T-helper 2 cell treated with Interferon-gamma antibody and Interleukin-4, amounts not matched to agents 5 μg/mL and 100 μg/mL, for 36 hours (primary cell): ENCODE measurements at places on chromosomes 12 and 14.

GRCh38 chr12:93846936-93847516 lies 169.9 kb downstream of the CRADD start:
- H3K4me1 ChIP-seq = peaks cover 59% of the 10 kb centered on the region
- peaks cover 6% of the 10 kb centered on the region for H3K27me3 ChIP-seq
- peaks cover 22% of the 10 kb centered on the region for H3K36me3 ChIP-seq
- no peak for DNase-seq
- H3K4me3 ChIP-seq = peak overlapping the region; percentile 39

DNA sequence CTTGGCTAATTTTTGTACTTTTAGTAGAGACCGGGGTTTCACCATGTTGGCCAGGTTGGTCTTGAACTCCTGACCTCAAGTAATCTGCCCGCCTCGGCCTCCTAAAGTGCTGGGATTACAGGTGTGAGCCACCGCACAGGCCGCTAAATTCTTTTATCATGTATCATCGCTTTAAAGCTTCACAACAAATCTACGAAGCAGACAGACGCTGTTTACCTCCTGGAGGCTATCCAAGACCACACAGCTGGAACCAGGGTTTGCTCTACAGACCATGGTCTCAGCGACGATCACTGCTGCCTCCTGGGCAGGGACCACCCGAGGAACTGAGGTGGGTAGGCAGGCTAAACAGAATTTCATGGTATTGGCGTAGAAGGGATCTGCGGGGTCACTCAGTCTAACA lies 27.2 kb downstream of the KRT80 start:
- no peaks in the 10 kb centered on the region for H3K36me3 ChIP-seq
- H3K27me3 ChIP-seq = peaks cover 6% of the 10 kb centered on the region
- no peak overlapping the region for H3K27ac ChIP-seq
- H3K4me1 ChIP-seq = peaks cover 19% of the 10 kb centered on the region
- no peak for DNase-seq

GRCh38 chr12:51393676-51394545 lies 2.7 kb upstream of the GALNT6 start:
- H3K27me3 ChIP-seq = peaks cover 5% of the 10 kb centered on the region
- peak overlapping the region; percentile 83 for H3K4me3 ChIP-seq
- DNase-seq = peak; percentile 51

GRCh38 chr14:80212023-80212397 lies 706 bp upstream of the DIO2 start:
- no peaks in the 10 kb centered on the region for H3K36me3 ChIP-seq
- no peak for DNase-seq
- H3K27me3 ChIP-seq = no peaks in the 10 kb centered on the region
- H3K4me1 ChIP-seq = peaks cover 4% of the 10 kb centered on the region
- no peak overlapping the region for H3K27ac ChIP-seq

- H3K27me3 ChIP-seq = peaks cover 2% of the 10 kb centered on the region
- H3K4me3 ChIP-seq = no peak overlapping the region
- DNase-seq = no peak
- H3K27ac ChIP-seq = no peak overlapping the region
These were observed 56.2 kb upstream of the DDHD1 start for GRCh38 chr14:53209370-53209769.

DNA sequence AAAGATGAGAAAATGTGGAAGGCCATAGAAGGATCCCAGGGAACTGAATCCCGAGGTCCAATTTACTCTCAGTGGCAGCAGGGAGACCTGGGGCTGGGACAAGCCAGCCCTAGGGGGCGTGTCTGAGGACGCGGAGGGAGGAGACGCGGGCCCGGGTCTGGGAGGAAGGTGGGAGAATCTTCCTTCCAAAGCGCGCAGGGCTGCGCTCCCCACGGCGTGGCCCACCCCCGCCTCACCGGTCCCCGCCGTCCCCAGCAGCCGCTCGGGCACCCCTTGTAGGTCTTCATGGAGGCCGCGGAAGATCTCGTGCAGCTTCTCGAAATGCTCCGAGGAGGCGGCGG lies 323 bp downstream of the VTI1B start:
- peaks cover 26% of the 10 kb centered on the region for H3K36me3 ChIP-seq
- H3K4me3 ChIP-seq = peak overlapping the region; percentile 89
- peaks cover 36% of the 10 kb centered on the region for H3K4me1 ChIP-seq
- peak; percentile 63 for DNase-seq
- H3K27ac ChIP-seq = peak overlapping the region; percentile 82

GRCh38 chr14:21525962-21526671 lies at the start of gene SALL2:
Gene SALL2, minus strand, starts transcription at chr14:21526346. Its CDS starts 219 bp downstream, at chr14:21526127.
- H3K4me3 ChIP-seq = peak within 1 kb of the TSS; percentile 85
- peaks cover 3% of the 10 kb centered on the region for H3K27me3 ChIP-seq
- H3K4me1 ChIP-seq = peaks cover 14% of the 10 kb centered on the region
- no peaks in the 10 kb centered on the region for H3K36me3 ChIP-seq

- H3K4me3 ChIP-seq = no peak overlapping the region
- H3K27ac ChIP-seq = no peak overlapping the region
- H3K36me3 ChIP-seq = no peaks in the 10 kb centered on the region
- no peaks in the 10 kb centered on the region for H3K4me1 ChIP-seq
- H3K27me3 ChIP-seq = peaks cover 47% of the 10 kb centered on the region
- DNase-seq = no peak
These were observed 68.9 kb upstream of the CISTR start for GRCh38 chr12:53820514-53821306.

- no peaks in the 10 kb centered on the region for H3K36me3 ChIP-seq
- H3K27me3 ChIP-seq = peaks cover 8% of the 10 kb centered on the region
- no peaks in the 10 kb centered on the region for H3K4me1 ChIP-seq
- H3K4me3 ChIP-seq = no peak overlapping the region
- no peak overlapping the region for H3K27ac ChIP-seq
These were observed 1.7 kb downstream of the MGST1 start for GRCh38 chr12:16349131-16349460.

GRCh38 chr12:4710113-4710512 lies 10.1 kb upstream of the GALNT8 start:
- no peak overlapping the region for H3K27ac ChIP-seq
- H3K4me3 ChIP-seq = no peak overlapping the region
- H3K36me3 ChIP-seq = peaks cover 2% of the 10 kb centered on the region
- peaks cover 2% of the 10 kb centered on the region for H3K4me1 ChIP-seq
- no peak for DNase-seq
- H3K27me3 ChIP-seq = peaks cover 32% of the 10 kb centered on the region

GRCh38 chr14:36519431-36520321 lies at the start of gene NKX2-1:
Gene NKX2-1, minus strand, starts transcription at chr14:36520232. Its CDS starts 103 bp downstream, at chr14:36520129.
- H3K4me1 ChIP-seq = peaks cover 5% of the 10 kb centered on the region
- peak within 1 kb of the TSS; percentile 44 for H3K4me3 ChIP-seq
- H3K36me3 ChIP-seq = no peaks in the 10 kb centered on the region
